ENCODE measurements at places on chromosomes 16 and 17.

DNA sequence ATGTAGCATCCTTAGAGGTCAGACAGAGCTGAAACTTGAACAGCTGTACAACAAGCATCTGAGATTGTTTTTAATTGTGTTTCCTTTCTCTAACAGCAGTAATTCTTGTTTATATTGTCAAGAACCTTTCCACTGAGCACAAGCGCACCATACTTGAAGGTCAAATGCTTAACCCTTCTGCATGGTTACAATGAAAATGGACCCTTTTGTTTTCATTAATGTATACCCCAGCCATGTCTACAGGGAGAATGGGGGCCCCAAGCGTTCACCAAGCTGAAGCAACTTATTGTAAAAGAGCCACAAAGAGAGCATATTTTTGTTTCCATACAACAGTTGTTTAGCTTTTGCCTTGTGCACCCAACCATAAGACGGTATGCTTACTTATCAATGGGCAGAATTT lies 210.8 kb downstream of the FTO start:
- no peak for DNase-seq

GRCh38 chr17:74508156-74508555 lies 23.1 kb downstream of the CD300LB start:
- DNase-seq, result no peak

GRCh38 chr16:65285128-65286048 lies 163.5 kb upstream of the CDH11 start:
- peak; percentile 78 for DNase-seq

- DNase-seq, result no peak
Measured at GRCh38 chr17:55446581-55447205, 25.1 kb upstream of the MMD start.

DNA sequence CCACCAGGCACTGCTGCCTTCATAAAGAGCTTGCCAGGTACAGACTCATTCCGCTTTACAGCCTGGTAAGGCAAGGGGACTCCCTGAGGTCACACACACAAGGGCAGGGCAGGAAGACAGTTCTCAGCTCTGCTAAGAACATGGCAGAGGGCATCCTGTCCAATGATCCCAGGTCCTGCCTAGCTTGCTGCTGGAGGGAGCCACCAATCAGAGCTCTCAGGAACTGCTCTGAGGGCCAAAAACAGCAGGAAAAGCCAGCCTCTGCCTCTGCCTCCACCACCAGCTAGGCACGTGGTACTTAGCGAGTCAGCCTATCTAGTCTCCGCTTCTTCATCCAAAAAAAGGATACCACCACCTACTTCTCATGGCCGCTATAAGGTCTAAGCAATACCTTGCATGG lies 66.1 kb downstream of the GTF3C1 start:
- DNase-seq, result no peak

Data from umbilical cord (tissue), 2 donors.